Thoracic aorta (tissue), 2 donors: ENCODE measurements at places on chromosomes 3 and 15.

- DNase-seq: no peak
Observed at GRCh38 chr15:40290918-40291574, 8.2 kb upstream of the ANKRD63 start.

DNA sequence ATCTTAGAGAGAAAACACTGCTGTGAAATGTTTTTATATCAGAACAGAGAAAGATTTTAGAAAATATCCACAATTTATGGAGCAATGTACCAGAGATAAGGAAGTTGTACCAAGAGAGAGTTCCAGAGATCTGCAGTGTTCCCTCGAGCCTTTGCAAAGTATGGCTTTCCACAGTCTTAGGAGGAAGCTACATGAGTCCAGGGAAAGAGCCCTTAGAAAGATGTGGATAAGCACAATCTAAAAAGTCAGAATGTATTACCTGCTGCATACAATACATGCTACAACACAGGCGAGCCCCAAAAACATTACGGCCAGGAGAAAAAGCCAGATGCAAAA, 56.4 kb downstream of the ZNF860 start:
- DNase-seq: no peak

DNA sequence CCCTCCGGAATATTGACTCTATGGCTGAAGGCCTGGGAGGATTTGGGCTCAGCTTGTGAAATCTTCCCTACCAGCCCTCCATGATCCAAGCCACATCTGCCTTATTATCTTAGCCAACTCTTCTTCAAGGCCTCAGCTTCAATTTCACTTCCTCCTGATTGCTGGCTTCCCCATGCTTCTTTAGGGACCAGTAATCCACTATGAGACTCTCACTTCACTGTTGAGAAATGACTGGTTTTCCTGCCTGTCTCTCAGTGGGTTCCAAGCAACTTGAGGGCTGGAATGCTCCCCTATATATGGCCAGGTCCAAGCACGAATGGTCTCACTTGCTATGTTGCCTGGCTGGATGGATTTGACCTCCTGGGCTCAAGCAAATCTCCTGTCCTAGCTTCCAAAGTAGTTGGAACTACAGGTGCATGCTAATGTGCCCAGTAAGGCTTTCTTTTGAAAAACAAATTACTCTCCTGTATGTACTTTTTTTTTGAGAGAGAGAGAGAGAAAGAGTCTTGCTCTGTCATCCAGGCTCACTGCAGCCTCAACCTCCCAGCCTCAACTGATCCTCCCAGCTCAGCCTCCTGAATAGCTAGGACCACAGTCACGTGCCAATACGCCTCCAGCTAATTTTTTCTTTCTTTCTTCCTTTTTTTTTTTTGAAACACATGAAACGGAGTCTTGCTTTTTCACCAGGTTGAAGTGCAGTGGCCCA, 7.9 kb upstream of the PIK3CB start:
- DNase-seq: no peak

GRCh38 chr3:186713499-186713898, 3.7 kb upstream of the KNG1 start:
- DNase-seq: no peak

DNA sequence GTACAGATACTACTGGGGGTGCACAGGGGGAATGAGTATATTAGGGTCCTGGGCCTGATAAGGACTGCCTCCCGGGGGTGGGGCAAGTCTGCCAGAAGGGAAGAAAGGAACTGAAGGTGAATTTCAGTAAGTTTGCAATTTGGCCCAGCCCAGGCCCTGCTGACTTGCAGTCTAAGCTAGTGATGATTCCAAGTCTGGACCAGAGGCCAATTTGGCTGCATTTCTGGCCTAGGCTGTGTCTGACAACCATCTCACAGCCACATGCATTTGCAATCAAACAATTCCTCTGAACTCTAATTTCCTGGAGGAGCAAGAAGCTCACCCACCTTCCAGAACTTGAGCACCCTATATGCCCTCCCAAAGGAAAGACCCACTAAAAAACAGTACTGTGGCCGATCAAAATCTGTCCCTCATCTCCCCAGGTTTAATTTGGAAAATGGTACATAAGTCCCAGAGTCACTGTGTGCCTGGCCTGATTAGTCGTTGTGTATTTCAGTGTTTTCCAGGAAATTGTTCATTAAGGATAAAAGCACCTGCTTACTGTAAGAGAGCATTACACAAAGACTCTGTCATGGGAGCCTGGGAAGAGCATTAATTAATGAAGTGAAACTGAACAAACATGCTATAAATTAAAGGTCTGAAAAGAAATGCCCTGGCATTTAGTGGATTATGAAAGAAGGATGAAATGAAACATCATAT, 114.5 kb downstream of the MEGF11 start:
- DNase-seq: no peak

GRCh38 chr15:66939451-66940023, 125.9 kb upstream of the SMAD3 start:
- no peak for DNase-seq

DNA sequence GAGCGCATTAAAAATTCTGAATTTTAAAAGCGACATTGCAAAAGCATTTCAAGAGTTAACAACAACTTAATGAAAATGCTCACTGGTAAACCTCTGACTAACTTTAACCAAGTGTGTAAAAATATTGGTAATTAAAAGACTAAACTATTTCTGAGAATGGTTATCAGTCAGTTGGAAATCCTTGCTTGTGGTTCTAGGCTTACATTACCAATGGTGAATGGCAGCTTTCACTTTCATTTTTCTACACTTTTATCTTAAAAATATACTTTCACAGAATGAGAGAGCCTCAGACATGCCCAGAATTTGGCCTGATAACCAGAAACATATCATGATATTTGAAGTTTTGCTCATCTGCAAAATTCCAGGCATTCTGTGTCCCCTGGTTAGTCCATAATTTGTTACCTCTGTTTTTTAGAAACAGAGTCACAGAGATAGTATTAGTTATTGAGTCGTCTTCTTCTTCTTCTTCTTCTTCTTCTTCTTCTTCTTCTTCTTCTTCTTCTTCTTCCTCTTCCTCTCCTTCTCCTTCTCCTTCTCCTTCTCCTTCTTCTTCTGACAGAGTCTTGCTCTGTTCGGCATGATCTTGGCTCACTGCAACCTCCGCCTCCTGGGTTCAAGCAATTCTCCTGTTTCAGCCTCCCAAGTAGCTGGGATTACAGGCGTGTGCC, 5.5 kb upstream of the RNF111 start:
- no peak for DNase-seq

- DNase-seq: no peak
Observed at GRCh38 chr3:15279671-15280402, 52.5 kb downstream of the SH3BP5 start.

GRCh38 chr3:63046152-63046551, 170.9 kb upstream of the CADPS start:
- no peak for DNase-seq

DNA sequence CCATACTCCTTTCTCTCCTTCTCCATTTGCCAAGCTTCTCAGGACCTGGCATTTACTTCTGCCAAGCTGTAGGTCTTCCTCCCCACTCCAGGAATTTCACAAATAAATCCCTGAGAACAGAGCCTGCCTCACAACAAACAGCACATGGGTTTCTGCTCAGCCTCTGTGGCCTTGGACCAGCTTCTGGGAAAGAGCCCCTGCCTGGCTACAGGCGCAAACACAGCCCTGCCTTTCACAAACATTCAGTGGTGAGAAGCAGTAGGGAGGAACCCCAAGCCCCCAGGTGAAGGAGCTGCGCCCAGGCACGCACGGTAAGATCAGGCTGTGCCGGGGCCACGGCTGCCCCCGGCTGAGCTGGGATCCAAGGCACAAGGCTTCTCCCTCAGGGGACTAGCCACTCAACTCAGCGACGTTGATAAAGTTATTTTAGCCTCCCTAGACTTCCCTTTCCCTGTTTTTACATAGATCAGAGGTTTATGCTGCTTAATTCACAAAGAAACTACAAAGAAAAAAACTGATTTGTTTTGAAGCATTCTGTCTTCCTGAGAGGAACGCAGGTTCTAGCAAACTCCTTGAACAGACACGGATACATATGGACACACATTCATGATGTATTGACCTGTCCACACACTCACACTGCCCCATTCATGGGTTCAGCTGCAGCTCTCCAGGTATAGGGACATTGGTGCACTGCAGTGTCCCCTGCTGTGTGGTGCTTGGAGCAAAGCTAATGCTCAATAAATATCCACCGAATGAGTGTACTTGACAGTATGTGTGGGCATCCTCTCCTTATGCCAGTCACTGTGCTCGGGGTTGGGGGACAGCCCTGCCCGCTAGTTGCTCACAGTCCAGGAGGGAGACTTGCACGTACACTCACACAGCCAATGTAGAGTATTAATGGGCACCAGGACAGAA, 25.4 kb downstream of the HES1 start:
- no peak for DNase-seq

- no peak for DNase-seq
Observed at GRCh38 chr3:116238846-116239565, 206.3 kb downstream of the LSAMP start.

DNA sequence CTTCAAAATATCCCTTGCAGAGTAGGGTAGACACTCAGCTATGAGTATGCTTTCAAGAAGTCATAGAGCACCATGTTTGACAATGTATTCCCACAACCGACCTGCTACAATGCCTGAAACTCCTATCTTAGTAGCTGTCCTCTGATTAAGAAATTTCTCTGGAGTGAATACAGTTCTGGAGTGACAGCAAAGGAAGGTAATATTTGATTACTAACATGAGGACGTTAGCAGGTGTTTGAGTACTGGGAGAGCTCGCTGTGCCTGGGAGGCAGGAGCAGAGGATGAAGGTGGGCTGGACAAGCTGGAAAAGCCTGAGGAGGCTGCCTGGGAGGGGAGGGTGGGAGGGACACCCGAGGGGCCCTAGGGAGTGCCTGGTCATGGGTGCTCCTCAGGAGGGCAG, 42.9 kb downstream of the PARP15 start:
- no peak for DNase-seq

DNA sequence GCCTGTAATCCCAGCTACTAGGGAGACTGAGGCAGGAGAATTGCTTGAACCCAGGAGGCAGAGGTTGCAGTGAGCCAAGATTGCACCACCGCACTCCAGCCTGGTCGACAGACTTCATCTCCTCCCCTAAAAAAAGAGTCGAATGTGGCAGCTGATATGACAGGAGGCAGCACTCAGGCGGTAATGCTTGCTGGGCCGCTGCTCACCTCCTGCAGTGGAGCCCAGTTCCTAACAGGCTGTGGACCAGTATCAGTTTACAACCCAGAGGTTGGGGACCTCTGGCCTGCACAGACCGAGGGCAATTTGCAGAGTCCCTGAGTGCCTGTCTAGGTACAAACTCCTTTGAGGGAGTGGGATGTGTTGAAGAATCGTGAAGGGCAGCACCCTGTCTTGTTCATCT, 136.2 kb downstream of the SMAD6 start:
- no peak for DNase-seq

DNA sequence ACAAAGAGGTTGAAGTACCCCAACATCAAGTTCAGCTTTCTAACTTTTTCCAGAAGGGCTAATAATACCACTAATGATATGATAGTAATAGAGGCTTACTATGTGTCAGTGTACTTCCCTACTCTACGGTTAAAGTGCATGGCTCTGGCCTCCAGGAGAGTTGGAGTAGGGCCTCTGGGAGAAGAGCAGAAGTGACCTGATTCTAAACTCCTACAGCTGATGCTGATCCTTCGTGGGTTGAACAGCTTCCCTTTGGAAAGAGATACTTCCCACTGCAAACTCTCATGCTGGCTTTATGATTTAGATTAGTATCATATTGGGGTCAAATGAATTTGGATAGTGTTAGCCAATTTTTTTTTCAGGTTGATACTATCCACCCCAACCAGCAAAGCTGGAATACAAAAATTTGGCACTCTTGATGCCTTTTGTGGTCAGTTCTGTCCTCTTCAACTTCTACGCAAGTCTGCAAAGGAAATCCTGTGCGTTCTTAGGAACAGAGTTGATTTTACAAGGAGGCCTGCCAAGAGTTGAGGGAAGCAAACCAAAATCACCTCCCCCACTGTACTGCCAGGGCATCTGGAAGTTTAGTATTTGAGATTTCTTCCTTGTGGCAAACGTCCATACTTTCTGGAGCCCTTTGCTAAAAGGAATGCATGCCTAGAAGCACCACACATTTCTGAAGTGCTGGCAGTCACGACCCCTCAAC, 17.8 kb downstream of the TMEM212 start:
- DNase-seq: no peak

- no peak for DNase-seq
Observed at GRCh38 chr3:190626951-190627620, 113.2 kb downstream of the IL1RAP start.

- no peak for DNase-seq
Observed at GRCh38 chr3:172107403-172107802, 68.0 kb downstream of the FNDC3B start.

DNA sequence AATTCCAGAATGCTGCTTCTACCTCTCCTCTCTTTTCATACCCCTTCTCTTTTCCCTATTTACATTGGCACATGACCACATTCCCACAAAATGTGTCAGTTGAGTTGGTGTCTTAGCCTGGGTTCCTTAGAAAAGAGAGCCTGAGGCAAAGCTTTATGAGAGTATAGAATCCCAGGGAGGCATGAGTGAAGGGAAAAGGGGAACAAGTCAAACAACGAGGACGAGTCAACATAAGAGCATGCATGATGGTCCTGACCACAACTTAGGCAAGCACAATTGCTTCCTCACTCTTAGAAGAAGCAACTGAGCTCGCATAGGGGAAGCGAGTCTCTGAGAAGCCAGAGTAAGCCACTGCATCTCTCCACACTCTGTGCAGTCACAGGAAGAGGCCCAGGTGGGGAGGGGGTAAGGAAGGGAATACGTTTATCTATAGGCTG, 15.4 kb upstream of the ZNF774 start:
- DNase-seq: no peak

DNA sequence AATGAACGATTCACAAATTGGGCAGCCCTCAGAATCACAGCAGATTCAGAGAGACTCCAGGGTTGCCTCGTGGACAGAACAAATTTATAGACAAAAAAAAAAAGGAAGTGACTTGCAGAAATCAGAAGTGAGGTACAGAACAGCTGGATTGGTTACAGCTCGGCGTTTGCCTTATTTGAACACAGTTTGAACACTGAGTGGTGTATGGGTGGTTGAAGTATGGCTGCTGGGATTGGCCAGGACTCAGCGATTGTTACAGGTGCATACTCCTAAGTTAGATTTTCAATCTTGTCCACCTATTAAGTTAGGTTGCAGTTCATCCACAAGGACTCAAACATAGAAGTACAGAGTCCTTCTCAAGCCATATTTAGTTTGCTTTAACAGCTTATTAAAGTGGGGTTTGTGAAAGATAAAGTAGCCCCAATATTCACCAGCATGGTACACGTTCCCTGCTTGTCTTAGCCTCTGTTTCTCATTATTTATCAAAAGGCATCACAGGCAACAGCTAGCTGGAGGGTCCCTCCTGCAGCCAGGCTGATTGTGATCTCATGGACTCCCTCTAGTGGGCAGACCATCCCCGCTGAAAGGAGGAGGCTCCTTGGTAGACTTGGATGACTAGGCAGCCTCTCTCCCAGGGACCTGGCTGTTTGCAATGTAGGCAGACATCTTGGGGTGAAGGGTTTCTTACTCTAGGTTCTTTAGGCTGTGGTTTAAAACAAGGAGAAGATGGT, 17.6 kb upstream of the ALDH1L1 start:
- DNase-seq: peak; percentile 65

- DNase-seq: no peak
Observed at GRCh38 chr3:111321786-111322185, 220.2 kb upstream of the CD96 start.

GRCh38 chr15:24075420-24076089, 388.4 kb upstream of the NDN start:
- DNase-seq: no peak
